ENCODE measurements at places on chromosomes 3 and 15.

DNA sequence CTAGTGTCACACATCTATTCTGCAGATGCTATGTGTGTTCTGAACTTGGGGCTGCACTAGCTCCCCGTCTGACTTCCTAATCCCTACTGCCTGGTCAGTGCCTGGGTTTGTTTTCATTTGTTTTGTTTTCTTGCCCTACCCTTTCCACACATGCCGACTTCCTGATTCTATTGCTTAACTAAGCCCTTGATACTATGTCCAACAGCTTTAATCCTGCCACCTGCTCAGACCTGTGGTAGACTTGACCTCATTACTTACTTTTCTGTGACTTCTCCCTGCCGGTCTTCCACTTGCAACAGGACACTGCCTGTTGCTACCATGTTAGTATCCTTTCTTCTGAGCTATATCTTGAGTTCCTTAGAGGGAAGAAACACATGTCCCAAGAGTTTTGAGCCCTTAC, 39.3 kb upstream of the CEMIP start:
- peak; percentile 52 for DNase-seq

DNA sequence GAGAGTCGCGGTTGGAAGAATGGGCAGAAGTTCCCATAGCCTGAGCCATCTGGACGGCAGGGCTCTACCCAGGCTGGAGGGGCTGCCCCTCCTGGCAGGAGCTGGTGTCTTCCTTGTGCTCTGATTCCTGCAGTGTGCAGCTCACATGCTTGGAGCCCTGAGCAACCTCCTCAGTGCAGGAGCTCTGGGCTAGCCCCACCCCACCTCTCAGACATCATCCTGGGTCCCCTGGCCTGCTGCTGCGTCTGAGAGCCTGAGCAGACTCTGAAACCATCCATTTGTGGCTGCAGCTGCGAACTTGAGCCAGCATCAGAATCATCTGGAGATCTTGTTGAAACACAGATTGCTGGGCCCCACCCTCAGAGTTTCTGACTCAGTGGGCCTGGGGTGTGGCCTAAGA, 42.8 kb downstream of the POMGNT2 start:
- no peak for DNase-seq

GRCh38 chr3:130442284-130442683, 74.7 kb upstream of the COL6A6 start:
- no peak for DNase-seq

- no peak for DNase-seq
These were observed 35.5 kb upstream of the CHMP2B start for GRCh38 chr3:87191641-87192040.

GRCh38 chr3:124147946-124148345, 156.0 kb upstream of the ROPN1 start:
- no peak for DNase-seq

- no peak for DNase-seq
These were observed 374.0 kb upstream of the CBLB start for GRCh38 chr3:106242781-106243180.

DNA sequence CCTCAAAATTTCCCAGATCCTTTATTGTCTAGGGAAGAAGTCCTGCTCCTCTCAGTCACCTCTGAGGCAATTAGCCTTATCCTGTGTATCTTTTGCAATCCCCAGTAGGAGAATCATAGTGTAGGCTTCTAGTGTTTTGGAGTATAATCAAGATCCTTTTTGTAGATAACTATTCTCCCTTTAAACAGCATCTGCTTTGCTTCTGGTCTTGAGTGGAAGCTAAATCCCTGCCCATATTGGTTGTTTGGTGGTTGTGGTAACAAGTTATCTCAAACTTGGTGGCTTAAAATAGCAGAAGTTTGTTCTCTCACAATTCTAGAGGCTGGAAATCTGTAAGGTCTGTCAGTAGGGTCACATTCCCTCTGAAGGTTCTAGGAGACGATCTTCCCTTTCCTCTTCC, 217.5 kb upstream of the RASGRP1 start:
- DNase-seq = no peak

DNA sequence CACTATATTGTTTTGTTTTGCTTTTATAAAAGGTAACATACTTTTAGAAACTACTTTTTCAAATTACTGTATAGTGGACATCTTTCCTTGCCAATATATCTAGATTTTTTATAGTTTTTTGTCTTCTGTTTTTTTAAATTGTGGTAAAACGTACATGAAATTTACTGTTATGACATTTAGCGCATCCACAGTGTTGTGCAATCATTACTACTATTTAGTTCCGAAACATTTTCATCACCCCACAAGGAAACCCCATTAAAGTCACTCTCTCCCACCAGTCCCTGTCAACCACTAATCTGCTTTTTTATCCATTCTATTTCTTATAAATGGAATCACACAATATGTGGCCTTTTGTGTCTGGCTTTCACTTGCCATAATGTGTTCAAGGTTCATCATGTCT, 54.8 kb downstream of the TMEM266 start:
- no peak for DNase-seq

DNA sequence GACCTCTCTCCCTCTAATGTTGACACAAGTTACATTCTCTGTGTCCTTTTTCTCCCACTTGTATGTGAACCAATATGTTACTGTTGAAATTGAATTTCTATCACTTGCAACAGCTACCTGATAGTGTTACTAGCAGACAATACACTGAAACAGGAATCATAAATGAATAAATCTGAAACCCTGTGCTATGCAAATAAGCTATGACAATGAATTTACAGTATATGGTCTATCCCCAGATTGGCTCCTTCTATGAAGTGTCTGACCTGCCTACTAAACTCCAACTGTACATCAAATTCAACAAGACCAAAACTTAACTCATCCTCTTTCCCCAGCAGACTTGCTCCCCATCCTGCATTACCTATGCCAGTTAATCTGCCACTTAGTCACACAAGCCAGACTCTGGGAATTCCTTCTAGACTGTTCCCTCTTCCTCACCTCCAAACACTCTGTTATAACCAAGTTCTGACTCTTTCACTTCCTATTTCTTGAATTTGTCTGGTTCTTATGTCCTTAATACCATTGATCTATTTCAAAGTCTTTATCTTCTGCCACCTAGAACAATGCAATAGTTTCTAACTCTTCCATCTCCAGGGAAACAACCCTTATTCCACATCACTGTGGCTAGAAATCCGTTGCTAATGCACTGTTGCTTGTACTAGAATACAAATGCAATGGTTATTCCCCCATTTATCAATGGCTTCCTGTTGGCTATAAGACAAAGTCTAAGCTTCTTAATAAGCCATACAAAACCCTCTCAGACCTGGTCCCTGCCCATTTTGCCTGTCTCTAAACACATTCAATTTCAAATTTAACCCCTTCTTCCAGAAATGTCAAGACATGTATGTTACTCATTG, 13.4 kb upstream of the ZNF639 start:
- no peak for DNase-seq

DNA sequence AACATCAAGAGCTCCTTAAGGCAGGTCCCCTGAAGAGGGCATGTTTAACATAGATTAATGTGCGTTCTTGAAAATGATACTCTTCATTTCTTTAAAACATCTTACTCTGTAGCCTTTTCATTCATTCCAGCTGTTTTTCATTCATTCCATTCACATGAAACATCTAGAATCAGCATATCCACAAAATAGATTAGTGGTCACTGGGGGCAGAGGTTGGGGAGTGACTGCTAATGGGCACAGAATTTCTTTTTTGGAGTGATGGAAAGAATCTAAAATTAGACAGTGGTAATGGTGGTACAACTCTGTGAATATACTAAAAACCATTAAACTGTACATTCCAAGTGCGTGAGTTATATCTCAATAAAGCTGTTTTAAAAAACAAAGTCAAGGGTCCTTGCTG, 15.4 kb upstream of the CXCR6 start:
- DNase-seq = no peak

GRCh38 chr15:88465633-88466224, 1.5 kb downstream of the MRPL46 start:
- DNase-seq = peak; percentile 90

DNA sequence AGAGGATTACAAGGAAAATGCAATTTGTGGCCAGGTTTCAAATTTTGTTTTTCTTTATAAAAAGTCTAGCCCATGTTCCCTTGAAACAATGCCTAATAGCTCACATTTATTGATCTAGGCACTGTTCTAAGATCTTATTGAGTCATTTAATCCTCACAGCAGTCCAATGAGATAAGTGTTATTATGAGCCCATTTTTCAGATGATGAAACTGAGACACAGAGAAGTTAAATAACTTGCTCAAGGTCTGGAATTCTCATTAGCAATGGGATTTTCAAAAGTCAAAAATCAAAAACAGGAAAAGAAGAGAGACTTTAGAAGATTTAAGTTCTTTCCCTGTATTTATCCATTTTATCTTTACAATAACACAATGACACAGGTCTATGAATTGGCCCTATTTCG, 90.0 kb upstream of the COL6A5 start:
- no peak for DNase-seq

DNA sequence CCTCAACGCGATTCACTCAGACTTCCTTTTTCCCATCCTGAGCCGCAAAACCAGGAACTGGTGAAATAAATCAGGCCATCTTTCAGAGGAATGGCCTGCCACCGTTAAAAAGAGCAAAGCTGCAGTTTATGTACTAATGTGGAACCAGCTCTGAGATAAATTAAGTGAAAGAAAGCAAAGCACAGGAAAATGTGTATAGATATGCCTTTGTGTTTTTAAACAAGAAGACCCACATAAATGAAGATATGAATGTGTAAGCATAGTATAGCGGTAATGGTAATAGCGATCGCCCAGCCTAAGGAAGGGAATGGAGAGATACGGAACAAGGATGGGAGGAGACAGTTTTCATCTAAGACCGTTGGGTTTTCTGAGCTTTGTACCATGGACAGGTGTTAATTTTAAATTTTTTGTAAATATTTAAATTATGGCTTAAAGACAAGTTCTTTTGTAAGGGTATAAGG, 30.8 kb upstream of the RPN1 start:
- no peak for DNase-seq

- DNase-seq = no peak
These were observed 49.9 kb downstream of the TFG start for GRCh38 chr3:100759159-100759558.

- no peak for DNase-seq
These were observed 232.5 kb downstream of the UACA start for GRCh38 chr15:70530906-70531305.

- no peak for DNase-seq
These were observed 71.2 kb downstream of the MAP2K5 start for GRCh38 chr15:67613708-67614107.

GRCh38 chr3:113063126-113063894, 72.5 kb downstream of the GTPBP8 start:
- DNase-seq = peak; percentile 26

- DNase-seq = no peak
These were observed 101.4 kb downstream of the CCNL1 start for GRCh38 chr3:157058392-157059071.

DNA sequence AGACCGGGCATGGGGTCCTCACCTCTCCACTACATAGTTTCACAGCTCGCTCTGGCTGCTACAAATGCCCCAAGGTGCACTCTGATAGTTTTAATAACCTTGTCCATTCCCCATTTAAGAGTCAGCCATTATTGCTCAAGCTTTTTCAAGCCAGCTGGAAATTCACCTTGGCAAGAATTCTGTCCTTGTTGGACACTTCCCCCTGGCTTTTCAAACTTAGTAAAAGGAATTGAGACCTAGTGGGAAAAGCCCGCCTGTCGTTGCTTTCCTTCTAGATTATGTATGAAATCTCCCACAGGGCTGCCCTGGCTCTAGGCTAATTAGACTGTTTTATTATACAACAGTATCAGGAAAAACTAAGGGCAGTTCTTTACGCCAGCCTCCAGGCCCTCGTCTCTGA, 293.7 kb upstream of the GADL1 start:
- DNase-seq = peak; percentile 68

- no peak for DNase-seq
These were observed 866 bp downstream of the SLC49A4 start for GRCh38 chr3:122795674-122796195.

DNA sequence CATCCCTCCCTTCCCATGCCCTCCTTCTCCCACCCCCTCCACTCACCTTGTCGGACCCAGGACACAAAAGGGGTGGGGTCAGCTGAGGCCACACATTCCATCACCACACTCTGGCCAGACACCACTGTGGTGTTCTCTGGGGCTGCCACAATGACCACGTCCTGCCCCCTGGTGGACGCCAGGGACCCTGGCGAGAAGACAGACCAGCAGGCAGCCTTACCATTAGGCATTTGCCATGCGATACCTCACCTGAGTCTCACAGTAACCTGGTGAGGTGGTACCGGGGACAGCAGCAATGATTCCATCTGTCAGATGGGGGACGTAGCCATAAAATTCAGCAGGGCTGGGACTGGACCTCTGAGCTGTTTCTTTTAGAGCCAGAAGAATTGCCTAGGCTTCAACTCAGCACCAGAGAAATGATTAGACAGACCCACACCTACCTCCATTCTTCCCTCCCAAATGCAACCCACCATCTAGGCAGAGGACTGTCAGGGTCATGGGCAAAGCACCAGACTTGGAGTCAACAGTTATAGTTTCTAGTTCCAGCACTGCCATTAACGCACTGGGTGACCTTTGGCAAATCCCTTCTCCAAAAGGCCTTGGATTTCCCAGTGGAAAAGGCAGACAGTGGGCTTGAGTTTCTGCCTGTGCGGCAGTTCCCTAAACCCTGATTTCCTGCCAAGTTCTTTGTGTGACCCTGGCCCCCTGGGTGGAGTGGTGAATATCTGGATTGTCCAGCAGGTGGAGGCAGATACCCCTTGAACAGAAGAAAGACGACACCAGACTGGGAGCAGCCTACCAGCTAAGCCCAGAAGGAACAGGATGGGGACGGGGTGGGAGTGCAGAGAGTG, 21.8 kb downstream of the IGDCC4 start:
- peak; percentile 58 for DNase-seq

- DNase-seq = no peak
These were observed 224.8 kb upstream of the TMCO5A start for GRCh38 chr15:37709669-37710068.

GRCh38 chr15:61309617-61310016, 80.5 kb upstream of the RORA start:
- DNase-seq = no peak

DNA sequence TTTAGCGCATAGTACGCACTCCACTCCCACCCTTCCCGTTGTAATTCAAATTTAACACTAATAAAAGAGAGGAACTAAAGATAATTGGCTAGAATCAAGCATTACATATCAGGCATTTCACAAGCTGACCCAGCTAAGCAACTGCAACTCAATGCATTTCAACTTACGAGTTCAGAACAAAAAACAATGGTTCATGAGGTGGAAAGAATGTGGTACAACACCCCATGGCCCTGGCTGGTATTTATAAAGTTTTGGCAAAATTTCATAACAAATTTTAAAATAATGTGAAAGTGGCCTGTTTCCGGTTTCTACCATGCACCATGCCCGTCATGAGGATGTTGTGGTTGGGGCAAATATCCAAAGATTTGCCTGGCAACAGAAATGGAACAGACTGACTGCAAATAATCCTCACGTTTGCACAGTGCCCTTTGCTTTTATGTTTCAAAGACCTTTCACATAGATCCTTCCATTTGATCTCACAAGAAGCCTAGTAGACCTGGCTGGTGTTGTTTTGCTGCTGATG, 455.3 kb upstream of the NR2F2 start:
- DNase-seq = peak; percentile 40

- DNase-seq = peak; percentile 23
These were observed 41.1 kb upstream of the CTSH start for GRCh38 chr15:78985859-78986475.

- peak; percentile 38 for DNase-seq
These were observed 70.5 kb upstream of the KLHL25 start for GRCh38 chr15:85865070-85865684.

GRCh38 chr3:147458995-147459704, 50.0 kb downstream of the ZIC1 start:
- no peak for DNase-seq

GRCh38 chr15:28919679-28920655, 34.2 kb downstream of the APBA2 start:
- DNase-seq = no peak

GRCh38 chr15:90675464-90675863, 41.7 kb upstream of the BLM start:
- no peak for DNase-seq
